ENCODE measurements at places on chromosomes 16 and 17.

- DNase-seq, result no peak
Observed at GRCh38 chr17:72407336-72407909, 286.6 kb downstream of the SOX9 start.

GRCh38 chr17:45973099-45973780 is 25.8 kb upstream of the STH start:
- DNase-seq, result no peak

DNA sequence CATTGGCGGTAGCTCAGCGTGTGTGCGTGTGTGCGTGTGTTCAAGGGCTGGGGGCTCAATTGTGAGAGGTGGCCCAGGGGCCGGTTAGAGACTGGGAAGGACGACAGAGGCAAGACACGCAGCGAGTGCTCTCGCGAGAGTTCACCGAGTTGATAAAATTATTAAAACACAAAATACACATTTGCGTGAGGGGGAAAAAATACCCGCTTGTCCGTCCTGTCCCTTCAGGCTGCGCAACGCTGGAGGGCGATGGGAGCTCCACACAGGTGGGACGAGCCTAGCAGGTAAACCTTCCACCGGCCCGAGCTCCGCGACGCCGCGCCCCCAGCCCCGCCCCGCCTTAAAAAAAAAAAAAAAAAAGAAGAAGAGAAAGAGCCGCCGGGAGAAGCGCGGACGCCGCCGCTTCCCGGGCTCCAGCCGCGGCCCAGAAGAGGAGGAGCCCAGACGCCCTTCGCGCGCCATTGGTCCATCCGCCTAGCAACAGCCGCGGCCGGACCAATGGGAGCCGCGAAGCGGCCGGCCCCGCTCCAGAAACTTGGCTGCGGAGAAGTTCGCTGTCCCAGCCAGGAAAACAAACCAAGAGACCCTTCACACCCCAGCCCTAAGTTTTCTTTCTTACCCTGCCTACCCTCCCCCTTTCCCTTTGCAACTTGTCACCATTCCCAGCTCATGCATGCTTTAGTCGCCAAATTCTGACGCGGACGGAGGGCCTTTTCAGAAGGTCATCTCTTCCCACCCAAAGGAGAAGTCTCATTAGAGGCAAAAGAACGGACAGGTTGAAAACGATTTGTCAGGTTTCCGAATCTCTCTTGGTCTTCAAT is 169.9 kb upstream of the MAF start:
- peak; percentile 71 for DNase-seq

DNA sequence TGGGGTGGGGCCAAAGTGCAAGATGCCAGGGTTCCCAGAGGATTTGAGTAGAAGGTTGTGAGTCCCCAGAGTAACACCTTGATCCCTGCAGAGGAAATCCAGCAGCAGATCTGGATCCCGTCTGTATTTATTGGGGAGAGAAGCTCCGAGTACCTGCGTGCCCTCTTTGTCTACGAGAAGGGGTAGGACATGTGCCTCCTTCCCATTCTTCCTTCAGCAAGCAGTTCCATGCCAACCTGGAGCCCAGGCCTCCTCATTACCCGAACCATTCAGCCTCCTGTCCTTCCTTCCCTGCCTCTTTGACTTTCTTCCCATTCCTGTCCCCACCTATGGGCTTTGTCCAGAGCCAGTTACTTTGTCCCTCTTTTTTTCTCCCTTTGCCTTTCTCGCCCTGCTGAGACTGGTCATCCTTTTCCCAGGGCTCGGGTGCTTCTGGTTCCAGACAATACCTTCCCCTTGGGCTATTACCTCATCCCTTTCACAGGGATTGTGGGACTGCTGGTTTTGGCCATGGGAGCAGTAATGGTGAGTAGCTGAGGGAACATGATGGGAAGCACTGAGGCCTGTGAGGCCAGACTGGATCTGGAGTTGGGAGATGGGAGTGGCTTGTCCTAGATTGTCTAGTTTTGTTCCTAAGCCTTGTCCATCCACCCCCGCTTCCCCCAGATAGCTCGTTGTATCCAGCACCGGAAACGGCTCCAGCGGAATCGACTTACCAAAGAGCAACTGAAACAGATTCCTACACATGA is 2.9 kb downstream of the RNF167 start:
- DNase-seq, result no peak

DNA sequence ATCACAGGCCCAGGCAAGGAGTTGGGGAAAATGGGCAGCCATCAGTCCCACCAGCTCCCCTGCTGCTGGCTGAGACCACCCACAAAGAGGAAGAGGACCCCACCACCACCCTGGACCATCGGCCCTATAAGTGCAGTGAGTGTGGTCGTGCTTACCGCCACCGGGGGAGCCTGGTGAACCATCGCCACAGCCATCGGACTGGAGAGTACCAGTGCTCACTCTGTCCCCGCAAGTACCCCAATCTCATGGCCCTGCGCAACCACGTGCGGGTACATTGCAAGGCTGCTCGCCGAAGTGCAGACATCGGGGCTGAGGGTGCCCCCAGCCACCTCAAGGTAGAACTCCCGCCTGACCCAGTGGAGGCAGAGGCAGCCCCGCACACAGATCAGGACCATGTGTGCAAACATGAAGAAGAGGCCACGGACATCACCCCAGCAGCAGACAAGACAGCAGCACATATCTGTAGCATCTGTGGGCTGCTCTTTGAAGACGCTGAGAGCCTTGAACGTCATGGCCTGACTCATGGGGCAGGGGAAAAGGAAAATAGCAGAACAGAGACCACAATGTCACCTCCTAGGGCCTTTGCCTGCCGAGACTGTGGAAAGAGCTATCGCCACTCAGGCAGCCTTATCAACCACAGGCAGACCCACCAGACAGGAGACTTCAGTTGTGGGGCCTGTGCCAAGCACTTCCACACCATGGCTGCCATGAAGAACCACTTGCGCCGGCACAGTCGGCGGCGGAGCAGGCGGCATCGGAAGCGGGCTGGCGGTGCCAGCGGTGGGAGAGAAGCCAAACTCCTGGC is 3.6 kb downstream of the ZNF646 start:
- DNase-seq, result no peak

- no peak for DNase-seq
Observed at GRCh38 chr16:27332105-27332504, 18.3 kb downstream of the IL4R start.

GRCh38 chr17:1076299-1076981 is 79.5 kb downstream of the TIMM22 start:
- no peak for DNase-seq

GRCh38 chr17:50918071-50918932 is 52.1 kb upstream of the TOB1 start:
- no peak for DNase-seq

GRCh38 chr16:2530629-2531318 is 434 bp downstream of the CEMP1 start:
- DNase-seq, result no peak

DNA sequence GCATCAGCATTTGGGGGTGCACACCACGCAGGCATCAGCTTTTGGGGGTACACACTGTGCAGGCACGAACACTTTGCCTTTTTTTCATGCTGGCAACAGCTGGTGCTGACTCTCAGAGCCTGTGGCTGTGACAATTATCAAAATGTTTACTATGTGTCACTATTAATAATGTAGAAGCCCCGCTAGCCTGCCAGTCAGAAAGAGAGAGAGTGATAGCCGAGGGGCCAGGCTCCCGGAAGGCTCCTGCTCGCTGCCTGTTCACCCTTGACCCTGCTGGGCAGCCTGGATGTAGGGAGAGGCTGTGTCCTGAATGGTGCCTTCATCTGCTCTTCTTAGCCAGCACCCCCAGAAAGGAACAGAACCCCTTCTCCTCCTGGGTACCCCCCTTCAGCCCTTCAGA is 61.9 kb downstream of the SDK2 start:
- no peak for DNase-seq

DNA sequence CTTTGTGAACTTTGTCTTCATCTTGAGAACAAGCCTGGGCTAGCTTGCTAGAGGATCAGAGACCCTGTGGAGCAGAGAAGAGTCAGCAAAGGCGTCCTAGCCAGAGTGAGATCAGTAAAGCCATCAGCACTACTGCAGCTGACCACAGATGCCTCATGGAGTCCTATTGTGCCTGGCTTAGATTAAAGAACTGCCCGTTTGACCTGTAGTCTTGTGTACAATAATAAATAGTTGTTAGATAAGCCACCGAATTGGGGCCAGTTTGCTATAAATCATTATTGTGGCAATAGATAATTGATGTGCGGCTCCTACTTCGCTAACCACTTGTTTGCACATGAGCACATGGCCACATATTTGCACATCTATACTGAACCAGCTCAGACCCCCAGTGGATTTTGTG is 103.0 kb downstream of the CYLD start:
- no peak for DNase-seq

DNA sequence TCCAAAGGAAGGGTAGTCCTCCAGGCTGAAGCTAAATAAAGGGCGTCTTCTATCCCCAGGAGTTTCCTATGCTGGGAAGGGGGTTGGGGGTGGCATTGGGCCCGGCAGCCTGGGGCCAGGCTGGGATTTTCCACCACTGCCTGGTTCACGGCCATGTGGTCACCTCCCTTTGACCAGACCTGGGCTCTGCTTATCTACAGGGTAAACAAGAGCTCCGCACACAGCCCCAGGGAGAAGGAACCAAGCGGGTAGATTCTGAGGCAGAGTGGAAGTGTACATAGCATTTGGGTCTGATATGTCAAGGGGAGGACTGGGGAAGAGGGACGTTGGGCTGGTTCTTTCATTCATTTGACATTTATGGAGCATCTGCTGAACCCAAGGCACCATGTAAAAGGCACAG is 27.2 kb upstream of the TMEM220 start:
- no peak for DNase-seq

DNA sequence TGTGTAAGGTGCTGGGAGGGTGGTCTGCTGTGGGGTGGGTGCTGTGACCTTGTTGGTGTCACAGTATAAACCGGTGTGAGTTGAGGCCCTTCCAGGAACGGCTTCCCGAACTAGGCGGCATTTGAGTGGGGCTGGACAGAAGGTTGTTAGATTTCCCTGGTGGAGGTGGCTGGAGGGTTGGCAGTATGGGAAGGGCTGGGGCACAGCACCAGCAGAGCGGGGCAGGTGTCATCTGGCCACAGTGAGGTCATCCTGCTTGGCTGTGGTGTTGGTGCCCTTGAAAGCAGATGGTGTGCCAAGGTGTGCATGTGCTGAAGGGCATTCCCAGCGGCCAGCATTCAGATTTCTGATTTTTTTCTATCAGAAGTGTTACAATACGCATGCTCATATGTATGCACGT is 28.1 kb downstream of the BANP start:
- no peak for DNase-seq

GRCh38 chr17:81390873-81391255 is 4.4 kb upstream of the BAHCC1 start:
- no peak for DNase-seq

DNA sequence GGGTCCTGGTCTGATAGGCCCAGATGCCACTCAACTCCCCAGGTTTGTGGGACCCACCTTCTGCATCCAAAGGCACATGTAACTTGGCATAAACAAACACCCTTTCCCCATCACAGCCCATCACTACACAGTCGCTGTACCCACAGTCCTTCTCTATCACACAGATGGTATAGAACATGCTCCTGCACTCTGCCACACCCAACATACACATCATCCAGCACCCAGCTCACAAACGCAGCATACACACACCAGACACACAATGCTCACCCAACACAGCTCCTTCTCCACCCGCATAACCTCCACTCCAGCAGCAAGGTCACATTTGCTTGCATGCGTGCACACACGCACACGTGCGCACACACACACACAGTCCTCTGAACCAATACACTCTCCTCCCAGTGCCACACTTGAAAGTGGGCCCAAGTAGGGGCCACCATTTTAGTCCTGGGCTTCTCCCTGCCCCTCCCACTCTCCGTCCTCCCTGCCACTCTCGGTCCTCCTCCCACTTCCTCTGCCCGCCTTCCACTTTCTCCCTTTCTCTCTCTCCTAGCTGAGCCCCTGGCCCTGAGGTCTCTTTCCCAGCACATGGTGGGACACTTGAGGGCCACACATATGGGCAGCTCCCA is 8.5 kb upstream of the TMEM92 start:
- DNase-seq, result no peak

DNA sequence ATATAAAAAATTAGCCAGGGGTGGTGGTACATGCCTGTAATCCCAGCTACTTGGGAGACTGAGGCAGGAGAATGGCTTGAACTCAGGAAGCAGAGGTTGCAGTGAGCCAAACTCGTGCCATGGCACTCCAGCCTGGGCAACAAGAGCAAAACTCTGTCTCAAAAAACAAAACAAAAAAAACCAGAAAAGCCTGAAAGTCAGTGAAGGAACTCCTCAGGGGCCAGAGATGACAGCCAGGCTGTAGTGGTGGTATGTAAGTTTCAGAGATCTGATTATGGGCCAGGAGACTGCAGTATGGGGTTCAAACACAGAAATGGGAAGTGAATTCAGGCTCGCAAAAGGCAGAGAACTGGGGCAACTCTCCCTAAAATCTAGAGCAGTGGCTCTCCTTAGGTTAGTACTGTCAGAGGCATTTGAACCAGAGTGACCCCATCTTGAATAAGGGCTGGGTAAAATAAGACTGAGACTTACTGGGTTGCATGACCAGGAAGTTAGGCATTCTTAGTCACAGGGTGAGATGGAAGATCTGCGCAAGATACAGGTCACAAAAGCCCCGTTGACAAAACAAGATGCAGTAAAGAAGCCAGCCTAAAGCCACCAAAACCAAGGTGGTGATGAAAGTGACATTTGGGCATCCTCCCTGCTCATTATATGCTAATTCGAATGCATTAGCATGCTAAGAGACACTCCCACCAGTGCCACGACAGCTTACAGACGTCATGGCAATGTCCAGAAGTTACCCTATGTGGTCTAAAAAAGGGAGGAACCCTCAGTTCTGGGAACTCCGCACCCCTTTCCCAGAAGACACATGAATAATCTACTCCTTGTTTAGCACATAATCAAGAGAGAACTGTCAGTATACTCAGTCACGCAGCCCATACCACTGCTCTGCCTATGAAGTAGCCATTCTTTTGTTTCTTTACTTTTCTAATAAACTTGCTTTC is 120.2 kb upstream of the XYLT1 start:
- no peak for DNase-seq

DNA sequence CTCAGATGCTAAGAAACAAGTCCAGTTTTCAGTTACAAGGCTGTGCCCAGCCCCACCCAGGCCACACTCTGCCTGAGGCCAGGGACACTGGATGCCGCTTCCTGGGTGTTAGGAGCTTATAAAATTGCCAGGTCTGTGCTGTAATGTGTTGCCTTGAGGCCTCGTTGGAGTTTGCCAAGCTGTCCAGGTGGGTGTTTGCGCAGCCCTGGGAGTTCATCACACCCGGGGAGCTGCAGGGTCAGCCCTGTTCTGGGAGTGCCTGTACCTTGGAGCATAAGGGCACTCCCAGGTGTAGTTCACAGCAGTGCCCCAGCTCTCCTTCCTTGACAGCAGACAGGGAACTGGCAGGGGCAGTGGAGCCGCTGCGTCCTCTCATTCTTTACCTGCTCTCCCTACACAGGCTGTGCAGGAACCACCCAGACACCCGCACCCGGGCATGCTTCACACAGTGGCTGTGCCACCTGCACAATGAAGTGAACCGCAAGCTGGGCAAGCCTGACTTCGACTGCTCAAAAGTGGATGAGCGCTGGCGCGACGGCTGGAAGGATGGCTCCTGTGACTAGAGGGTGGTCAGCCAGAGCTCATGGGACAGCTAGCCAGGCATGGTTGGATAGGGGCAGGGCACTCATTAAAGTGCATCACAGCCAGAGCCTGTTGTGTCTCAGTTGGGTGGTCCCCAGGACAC is 1.6 kb downstream of the GFER start:
- no peak for DNase-seq

GRCh38 chr17:61584866-61585265 is 6.2 kb downstream of the NACA2 start:
- DNase-seq, result no peak

GRCh38 chr16:83040174-83040573 is 413.4 kb downstream of the CDH13 start:
- DNase-seq, result no peak

Data from iPS DF 6.9 (cell line).